NCI-H774 (cell line): ENCODE measurements at places on chromosomes 6 and 20.

DNA sequence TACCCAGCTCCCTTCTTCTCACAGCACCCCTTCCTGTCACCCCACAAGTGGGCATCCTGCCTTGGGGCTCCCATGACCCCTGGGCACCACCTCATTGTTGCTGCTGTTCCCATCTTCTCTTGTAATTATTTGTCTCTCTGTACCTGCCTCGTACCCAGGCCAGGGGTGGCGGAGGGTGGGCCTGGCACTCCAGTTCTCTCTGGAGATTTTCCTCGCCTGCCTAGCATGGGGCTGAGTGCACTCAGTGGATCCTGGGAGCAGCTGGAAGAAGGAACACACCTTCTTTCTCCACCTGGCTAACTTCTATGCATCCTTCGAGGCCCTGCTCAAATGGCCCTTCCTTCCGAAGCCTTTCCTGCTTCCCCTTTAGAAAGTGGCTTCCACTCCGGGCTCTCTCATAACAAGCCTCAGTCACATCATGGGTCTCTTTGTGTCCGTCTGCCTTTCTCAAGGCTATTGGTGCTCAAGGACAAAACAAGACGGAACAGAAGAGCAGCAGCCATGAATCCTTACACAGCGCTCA, 79.2 kb downstream of the SRC start:
- no peak for DNase-seq

DNA sequence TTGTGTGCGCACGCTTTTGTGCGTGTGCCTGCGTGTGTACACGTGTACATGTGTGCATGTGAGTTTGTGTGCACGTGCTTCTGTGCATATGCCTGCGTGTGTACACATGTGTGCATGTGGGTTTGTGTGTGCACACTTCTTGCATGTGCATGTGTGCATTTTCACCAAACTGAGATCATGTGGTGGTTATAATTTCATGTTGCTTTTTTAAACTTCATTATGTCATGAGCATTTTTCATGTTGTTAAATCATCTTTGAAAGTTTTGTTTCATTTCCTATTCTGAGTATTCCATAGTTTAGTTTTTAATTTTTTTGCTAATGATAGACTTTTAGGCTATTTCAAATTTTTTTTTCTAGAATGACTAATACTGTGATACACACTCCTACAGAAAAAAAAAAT, 6.4 kb upstream of the CST3 start:
- DNase-seq, result no peak

GRCh38 chr20:22159276-22159675, 425.1 kb downstream of the FOXA2 start:
- DNase-seq, result no peak

DNA sequence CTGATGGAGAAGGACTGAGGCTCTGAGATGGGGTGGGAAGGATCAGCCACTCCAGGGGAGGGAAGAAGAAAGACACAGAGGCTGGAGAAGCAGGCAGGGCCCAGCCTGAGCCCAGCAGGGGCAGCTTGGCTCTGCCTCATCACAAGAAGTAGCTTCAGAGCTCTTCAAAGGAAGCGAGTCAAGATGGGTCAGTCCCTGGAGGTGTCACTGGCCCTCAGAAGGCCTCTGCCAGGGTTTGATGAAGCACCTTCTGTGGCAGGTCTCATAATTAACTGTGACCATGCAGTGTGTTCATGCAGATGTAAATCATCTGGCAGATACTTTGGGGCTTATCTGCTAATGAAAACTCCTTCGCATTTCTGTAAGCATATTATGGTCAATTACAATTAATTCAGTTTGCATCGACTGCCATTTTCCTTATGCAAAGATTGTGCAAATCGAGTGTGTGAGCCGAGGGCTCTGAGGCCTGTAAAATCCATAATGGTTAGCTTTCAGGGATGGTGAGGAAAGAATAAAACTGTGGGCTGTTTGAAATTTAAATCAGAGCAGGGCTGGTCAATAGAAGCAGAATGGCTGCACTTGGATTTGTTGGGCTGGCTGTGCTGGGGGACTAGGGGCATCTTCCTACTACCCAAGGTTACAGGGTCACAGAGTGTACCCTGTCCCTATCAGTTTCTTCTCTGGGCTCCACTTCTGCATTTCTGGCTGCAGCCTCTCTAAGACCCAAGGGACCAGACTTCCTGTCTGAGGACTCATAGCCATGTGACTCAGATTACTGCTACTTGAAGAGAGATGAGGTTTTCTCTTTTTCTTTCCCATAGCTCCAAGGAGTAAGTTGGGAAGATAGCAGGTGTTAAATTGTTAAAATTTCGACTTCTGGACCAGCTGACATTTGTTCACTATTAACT, 376.6 kb downstream of the DHX35 start:
- no peak for DNase-seq

DNA sequence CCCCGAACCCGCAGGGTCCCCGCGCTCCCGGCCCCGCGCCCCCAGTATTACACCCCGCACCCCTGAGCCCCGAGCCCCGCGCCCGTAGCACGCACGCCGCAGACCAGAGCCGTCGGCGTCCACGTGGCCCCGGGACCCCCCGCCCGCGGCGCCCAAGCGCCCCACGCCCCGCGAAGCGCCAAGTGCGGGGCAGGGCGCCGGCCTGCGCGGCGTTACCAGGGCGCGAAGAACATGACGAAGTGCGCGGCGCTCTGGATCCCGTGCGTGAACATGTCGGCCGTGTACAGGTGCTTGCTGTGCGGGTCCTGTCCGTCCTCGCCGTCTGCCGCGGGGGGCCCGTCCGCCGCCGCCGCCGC, 312 bp downstream of the TXNDC5 start:
- no peak for DNase-seq

GRCh38 chr6:91683240-91683639, 1096.4 kb upstream of the MAP3K7 start:
- no peak for DNase-seq

DNA sequence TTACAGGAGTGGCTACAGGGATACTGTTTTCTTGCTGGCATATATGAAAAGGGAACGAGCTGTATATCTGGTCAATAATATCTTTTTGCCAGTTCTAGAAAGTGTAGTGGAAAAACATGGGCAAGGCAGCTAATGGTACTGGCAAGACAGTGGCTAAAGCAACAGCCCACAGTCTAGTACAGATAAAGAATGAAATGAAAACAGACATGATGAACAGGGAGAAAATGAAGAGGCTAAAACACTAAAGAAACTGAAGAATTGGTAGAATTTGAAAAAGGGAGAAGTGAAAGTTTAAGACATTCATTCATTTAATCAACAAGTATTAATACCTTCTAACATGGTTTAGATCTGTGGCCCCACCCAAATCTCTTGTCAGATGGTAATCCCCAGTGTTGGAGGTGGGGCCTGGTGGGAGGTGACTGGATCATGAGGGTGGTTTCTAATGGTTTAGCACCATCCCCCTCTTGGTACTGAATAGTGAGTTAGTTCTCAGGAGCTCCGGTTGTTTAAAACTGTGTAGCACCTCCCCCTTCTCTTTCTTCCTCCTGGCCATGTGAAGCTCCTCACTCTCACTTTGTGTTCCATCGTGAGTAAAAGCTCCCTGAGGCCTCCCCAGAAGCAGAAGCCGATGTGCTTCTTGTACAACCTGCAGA, 18.1 kb downstream of the FAM184A start:
- DNase-seq, result no peak

DNA sequence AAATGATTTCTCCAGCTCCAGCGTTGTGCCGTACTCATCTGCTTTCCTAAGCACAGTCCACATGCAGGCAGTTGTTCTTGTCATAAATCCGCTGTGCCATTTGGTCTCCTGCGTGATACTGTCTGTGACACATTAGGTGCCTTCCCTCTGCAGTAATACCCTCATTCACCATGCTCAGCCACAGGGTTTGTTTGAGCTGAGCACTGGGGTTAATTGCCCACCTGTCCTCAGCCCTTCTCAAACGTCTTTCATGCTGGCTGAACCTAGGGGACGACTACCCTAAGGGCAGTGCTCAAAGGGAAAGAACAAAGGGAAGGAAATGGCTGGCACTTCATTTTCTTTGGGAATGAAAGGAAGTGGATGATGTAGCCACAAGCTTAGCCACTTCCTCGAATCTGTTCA, 64.2 kb upstream of the MYLIP start:
- DNase-seq, result peak; percentile 37

- no peak for DNase-seq
Measured at GRCh38 chr6:124436803-124437202, 525.4 kb upstream of the RNF217 start.

GRCh38 chr6:104256646-104257045, 603.1 kb downstream of the HACE1 start:
- DNase-seq, result peak; percentile 20

DNA sequence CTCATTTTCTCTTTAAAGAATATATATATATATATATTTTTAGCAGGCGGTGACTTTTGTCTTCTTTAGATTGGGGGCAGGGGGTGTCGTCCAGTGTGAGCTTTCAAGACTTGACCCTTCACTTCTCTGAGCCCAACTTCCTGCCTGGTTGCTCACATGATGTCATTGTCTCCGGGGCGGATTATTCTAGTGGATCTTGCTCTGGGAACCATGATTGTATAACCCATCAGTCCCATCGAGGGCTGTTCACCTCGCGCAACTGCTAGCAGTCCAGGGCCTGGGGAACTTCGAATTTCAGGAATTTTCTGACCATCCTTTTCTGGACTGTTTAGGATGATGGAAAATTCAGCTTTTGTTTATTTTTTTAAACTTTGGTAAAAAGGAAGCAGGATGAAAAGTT, 1.0 kb downstream of the IGF2R start:
- peak; percentile 54 for DNase-seq

GRCh38 chr6:138673346-138674014, 100.1 kb upstream of the CCDC28A start:
- DNase-seq, result no peak

DNA sequence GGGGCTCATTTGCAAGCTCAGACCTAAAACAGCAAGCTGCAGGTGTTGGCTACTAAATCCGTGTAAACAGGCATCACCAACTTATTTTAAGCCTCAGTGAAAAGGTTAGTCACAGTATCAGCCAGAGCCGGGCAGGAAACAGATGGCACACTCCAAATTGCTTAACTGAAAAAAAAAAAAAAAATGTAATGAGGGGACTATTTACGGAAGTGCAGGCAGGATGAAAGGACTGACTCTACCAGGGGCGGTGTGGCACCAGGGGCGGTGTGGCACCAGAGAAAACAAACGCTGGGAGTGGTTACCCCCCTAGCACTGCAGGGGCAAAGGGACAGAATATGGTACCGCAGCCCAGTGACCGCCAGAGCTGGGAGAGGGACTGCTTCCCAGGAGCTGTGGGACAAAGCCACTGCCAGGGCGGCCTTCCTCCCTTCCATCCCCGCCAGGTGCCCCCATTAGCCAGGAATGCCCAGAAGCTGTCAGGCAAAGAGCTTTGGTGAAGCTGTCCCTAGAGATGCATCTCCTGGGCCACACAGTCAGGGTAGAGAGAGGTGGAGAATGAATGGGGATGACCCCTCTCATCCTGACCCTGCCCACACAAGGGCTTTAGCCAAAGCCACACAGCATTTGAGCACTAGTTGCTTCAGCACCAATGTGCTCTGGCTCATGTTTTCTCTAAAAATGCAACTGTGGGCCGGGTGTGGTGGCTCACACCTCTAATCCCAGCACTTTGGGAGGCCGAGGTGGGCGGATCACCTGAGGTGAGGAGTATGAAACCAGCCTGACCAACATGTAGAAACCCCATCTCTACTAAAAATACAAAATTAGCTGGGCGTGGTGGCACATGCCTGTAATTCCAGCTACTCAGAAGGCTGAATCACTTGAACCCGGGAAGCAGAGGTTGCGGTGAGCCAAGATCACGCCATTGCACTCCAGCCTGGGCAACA, 39.6 kb upstream of the GFOD1 start:
- DNase-seq, result peak; percentile 56

- DNase-seq, result no peak
Measured at GRCh38 chr6:34928695-34929094, 39.6 kb downstream of the ANKS1A start.

GRCh38 chr6:90219209-90219985, 77.2 kb downstream of the BACH2 start:
- no peak for DNase-seq

DNA sequence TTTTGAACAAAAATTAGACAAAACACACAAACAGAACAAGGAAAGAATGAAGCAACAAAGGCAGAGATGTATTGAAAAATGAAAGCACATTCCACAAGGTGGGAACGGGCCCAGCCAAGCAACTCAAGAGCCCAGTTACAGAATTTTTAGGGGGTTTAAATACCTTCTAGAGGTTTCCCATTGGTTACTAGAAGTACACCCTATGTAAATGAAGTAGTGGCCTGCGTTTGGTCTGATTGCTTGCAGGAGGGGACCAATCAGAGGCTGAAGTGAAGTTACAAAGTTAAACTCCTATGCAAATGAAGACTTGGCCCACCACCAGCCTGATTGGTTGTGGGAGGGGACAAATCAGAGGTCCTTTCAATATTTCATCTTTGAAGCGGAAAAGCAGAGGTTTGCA, 593.7 kb upstream of the MMS22L start:
- DNase-seq, result no peak

- DNase-seq, result no peak
Measured at GRCh38 chr6:10407674-10408054, 7.2 kb downstream of the TFAP2A start.

DNA sequence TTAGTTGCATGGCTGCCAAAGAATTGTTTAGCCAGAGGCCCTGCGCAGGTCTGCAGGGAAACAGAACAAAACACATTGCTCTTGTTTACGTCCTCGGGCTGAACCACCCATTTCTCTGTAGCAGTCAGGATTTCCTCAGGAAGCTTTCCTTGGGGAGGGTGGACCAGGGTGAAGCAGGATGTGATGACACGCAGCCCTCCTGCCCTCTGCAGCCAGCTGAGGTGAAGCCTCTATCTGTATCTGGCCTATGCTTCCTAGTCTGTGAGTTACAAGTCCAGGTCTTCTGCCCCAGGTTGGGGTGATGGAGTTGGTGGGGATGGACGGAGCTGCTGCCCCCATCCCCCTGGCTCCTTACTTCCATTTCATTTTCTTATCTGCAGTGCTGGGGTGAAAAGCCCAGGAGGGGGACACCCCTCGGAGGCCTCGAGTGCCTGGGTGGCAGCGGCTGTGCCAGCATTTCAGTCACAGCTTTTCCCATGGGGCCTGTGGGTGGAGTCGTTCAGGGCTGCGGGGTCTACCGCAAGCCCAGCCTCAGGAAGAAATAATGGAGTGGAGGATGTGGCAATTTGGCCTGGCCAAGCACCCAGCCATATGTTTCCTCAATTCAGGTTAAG, 24.9 kb downstream of the SASH1 start:
- DNase-seq, result no peak

DNA sequence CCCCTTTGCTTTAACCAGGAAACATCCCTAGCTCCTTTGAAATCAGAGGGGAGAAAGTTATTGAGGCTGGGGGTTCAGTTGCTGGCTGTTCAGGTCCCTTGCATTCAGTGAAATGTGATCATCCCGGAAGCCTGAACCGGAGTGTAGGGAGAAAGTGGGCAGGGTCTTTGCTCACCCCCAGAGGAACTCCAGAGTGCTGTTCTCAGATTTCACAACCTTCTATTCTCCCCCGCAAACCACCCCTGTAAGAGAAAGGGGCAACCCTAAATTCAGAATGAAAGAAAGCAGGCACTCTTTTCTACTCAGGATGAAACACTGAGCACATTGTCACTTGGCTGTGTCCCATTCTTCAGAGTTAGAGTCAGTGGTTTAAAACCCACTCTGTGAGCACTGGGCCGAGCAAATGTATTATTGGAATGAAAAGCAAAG, 139.8 kb downstream of the KHDC1L start:
- no peak for DNase-seq

GRCh38 chr20:39785252-39785917, 823.2 kb downstream of the DHX35 start:
- no peak for DNase-seq

- DNase-seq, result no peak
Measured at GRCh38 chr6:70379473-70380013, 33.8 kb upstream of the FAM135A start.

- DNase-seq, result no peak
Measured at GRCh38 chr6:105594821-105595220, 191.9 kb upstream of the PREP start.
